Vagina (tissue), 2 donors: ENCODE measurements at places on chromosomes 3 and 15.

- H3K4me3 ChIP-seq: no peak overlapping the region
- no peaks in the 10 kb centered on the region for H3K36me3 ChIP-seq
- no peak overlapping the region for H3K27ac ChIP-seq
- H3K4me1 ChIP-seq: no peaks in the 10 kb centered on the region
- no peaks in the 10 kb centered on the region for H3K27me3 ChIP-seq
These were observed 166.8 kb upstream of the LRTM1 start for GRCh38 chr3:55094676-55095075.

DNA sequence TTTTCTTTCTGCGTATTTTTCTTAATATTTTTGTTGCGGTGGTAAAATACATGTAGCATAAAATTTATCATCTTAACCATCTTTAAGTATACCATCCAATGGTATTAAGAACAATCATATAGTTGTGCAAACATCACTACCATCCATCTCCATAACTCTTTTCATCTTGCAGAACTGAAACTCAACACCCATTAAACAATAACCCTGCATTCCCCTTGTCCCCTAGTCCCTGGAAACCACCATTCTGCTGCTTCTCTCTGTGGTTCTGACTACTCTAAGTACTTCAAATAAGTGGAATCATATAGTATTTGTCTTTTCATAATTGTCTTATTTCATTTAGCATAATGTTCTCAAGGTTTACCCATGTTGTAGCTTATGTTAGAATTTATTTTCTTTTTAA lies 67.3 kb upstream of the EOMES start:
- no peaks in the 10 kb centered on the region for H3K36me3 ChIP-seq
- no peak overlapping the region for H3K27ac ChIP-seq
- DNase-seq: no peak
- no peaks in the 10 kb centered on the region for H3K27me3 ChIP-seq
- H3K4me1 ChIP-seq: no peaks in the 10 kb centered on the region

- no peaks in the 10 kb centered on the region for H3K27me3 ChIP-seq
- DNase-seq: no peak
- H3K4me3 ChIP-seq: no peak overlapping the region
- H3K27ac ChIP-seq: no peak overlapping the region
- H3K4me1 ChIP-seq: peaks cover 34% of the 10 kb centered on the region
These were observed 57.2 kb downstream of the CBLB start for GRCh38 chr3:105811518-105812193.

DNA sequence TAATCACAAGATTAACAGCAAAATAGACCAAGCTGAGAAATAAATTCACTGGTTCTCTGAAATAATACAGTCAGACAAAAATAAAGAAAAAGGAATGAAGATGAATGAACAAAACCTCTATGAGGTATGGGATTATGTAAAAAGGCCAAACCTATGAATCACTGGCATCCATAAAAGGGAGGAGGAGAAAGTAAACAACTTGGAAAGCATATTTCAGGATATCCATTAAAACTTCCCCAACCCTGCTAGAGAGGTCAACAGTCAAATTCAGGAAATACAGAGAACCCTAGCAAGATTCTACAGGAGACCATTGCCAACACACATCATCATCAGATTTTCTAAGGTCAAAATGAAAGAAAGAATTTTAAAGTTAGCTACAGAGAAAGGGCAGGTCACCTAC lies 649.7 kb upstream of the CBLB start:
- no peak overlapping the region for H3K27ac ChIP-seq
- DNase-seq: no peak
- no peaks in the 10 kb centered on the region for H3K36me3 ChIP-seq
- H3K4me3 ChIP-seq: no peak overlapping the region

DNA sequence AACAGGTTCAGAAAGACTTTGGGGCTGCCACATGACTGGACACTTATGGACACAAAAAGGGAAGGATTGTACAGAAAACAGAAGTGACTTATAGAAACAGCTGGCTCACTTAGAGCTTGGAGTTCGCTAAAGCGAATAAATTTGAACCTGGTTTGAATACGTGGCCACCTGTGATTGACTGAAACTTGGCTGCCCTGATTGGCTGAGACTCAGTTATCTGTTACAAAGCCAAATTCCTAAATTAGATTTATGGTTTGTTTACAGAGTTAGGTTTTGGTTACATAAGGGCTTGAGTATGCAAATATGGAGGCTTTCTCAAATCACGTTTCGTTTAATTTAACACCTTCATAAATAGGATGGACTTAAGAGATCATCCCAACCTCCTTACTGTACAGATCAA lies 270.2 kb downstream of the THSD4 start:
- H3K4me3 ChIP-seq: no peak overlapping the region
- no peak for DNase-seq
- no peaks in the 10 kb centered on the region for H3K27me3 ChIP-seq
- no peak overlapping the region for H3K27ac ChIP-seq

DNA sequence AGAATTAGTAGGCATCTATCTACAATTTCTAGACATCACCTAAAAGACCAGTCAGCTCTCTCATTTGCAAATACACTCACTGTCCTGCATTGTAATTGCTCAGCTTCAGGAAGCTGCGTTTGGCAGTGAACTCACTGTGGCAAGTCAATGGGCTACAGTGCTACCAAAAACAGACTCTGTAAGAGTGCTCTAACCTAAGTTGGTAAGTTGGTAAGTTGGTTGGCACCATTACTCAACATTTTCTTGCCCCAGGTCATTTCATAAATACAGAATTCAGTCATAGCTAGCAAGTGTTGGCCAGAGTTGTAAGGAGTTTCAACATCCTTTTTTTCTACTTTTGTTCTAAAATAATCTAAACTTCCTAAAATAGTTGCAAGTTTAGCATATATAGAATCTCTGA lies 466.3 kb downstream of the NAALADL2 start:
- H3K27ac ChIP-seq: no peak overlapping the region
- H3K36me3 ChIP-seq: no peaks in the 10 kb centered on the region
- H3K4me1 ChIP-seq: no peaks in the 10 kb centered on the region
- H3K4me3 ChIP-seq: no peak overlapping the region

DNA sequence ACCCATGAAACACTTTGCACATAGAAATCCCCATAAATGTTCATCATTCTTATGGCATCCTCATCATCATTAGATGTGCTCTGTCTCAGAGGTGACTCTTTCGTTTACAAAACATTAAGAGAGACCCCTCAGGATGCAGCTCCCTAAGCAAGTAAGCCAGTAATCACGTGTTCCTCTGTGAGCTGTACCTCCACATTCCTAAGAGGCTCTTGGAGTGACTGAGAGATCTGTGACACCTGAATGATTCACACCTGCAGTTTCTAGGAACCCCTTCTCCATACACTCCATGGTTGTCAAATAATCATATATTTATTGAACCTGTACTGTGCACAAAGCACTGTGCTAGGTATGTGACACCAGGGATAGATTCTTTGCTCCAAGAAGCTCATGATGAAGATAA lies 602.4 kb downstream of the UNC13C start:
- H3K4me3 ChIP-seq: no peak overlapping the region
- H3K27me3 ChIP-seq: no peaks in the 10 kb centered on the region
- DNase-seq: no peak

- no peaks in the 10 kb centered on the region for H3K36me3 ChIP-seq
- H3K4me3 ChIP-seq: no peak overlapping the region
- peak overlapping the region; percentile 64 for H3K27ac ChIP-seq
These were observed 124.2 kb downstream of the EEFSEC start for GRCh38 chr3:128277378-128278069.

- H3K4me1 ChIP-seq: no peaks in the 10 kb centered on the region
- H3K4me3 ChIP-seq: peak overlapping the region; percentile 24
- H3K27me3 ChIP-seq: no peaks in the 10 kb centered on the region
- no peaks in the 10 kb centered on the region for H3K36me3 ChIP-seq
- H3K27ac ChIP-seq: peak overlapping the region; percentile 9
These were observed 1074.8 kb upstream of the ALCAM start for GRCh38 chr3:104291878-104292277.

DNA sequence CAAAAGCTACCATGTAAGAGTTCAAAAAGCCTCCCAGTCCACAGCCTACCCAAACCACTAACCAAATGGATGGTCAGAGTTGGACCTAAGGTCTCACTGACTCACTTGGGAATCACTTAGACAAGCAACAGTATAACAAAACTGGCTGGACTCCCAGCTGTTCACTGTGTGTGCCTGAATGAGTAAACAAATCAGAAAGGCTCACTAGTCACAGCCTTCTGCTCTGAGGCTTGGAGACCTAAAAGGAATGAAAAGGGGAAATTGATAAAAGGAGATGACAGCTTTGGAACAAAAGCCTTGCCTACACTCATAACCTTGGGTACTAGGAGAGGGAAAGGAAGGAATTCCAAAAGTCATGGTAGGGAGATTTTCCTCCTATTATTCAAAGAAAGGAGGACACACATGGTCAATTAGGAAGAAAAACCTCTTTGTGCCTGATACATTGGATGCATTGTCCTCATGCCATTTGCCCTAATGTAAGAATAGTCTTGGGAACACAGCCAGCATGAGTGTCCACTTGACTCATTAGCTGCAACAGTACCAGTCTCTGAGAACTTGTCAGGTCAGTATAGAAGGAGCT lies 92.3 kb downstream of the FRMD5 start:
- no peak overlapping the region for H3K27ac ChIP-seq
- no peaks in the 10 kb centered on the region for H3K27me3 ChIP-seq
- no peaks in the 10 kb centered on the region for H3K36me3 ChIP-seq
- H3K4me3 ChIP-seq: no peak overlapping the region
- H3K4me1 ChIP-seq: no peaks in the 10 kb centered on the region
- no peak for DNase-seq

- no peaks in the 10 kb centered on the region for H3K36me3 ChIP-seq
- no peaks in the 10 kb centered on the region for H3K4me1 ChIP-seq
- no peak for DNase-seq
- no peak overlapping the region for H3K27ac ChIP-seq
These were observed 145.9 kb downstream of the OR4M2 start for GRCh38 chr15:22226034-22226790.

- H3K4me3 ChIP-seq: no peak overlapping the region
- DNase-seq: no peak
- H3K36me3 ChIP-seq: no peaks in the 10 kb centered on the region
- no peaks in the 10 kb centered on the region for H3K27me3 ChIP-seq
- no peaks in the 10 kb centered on the region for H3K4me1 ChIP-seq
These were observed 206.3 kb upstream of the TP63 start for GRCh38 chr3:189424922-189425321.

GRCh38 chr3:38131621-38132369 lies 5.1 kb downstream of the ACAA1 start:
- no peak for DNase-seq
- no peak overlapping the region for H3K27ac ChIP-seq
- no peaks in the 10 kb centered on the region for H3K36me3 ChIP-seq
- H3K27me3 ChIP-seq: no peaks in the 10 kb centered on the region
- H3K4me1 ChIP-seq: peaks cover 34% of the 10 kb centered on the region

DNA sequence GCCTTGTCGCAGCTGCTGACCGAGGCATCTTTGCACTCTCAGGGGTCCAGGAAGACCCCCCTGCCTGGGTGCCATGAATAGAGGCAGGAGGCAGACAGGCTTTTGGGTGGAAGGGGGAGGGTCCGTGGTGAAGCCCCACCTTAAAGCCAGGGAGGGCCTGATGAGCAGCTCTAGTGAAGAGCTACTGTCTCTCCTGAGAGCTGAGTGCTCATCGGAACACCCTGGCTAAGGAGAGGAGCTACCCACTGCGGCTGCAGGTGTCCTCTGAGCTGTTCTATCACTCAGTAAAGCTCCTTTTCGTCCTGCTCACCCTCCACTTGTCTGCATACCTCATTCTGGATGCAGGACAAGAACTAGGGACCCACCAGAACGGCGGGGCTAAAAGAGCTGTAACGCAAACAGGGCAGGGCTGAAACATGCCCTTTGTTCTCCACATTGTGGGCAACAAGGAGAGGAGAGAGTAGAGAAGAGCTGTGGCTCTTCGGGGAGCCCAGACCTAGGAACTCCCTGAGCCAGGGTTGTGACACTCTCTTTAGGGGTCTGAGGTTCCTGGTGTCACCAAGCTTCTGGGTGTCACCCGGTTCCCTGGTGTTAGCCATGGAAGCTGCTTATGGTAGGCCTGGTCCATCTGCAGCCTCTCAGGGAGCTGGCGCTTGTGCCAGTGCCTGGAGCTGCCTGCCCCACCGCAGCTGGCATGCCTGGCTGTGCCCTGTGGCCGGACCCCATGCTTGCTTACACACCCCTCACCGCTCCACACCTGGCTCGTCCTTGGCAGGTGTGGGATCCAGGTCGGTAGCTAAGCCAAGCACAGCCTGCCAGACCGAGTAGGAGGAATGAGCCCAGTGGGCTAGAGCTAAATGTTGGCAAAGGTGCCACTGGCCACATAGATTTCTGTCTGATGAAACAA lies 26.2 kb upstream of the TFG start:
- H3K27ac ChIP-seq: no peak overlapping the region
- no peaks in the 10 kb centered on the region for H3K36me3 ChIP-seq
- H3K4me1 ChIP-seq: no peaks in the 10 kb centered on the region
- no peaks in the 10 kb centered on the region for H3K27me3 ChIP-seq
- no peak for DNase-seq
- H3K4me3 ChIP-seq: no peak overlapping the region

DNA sequence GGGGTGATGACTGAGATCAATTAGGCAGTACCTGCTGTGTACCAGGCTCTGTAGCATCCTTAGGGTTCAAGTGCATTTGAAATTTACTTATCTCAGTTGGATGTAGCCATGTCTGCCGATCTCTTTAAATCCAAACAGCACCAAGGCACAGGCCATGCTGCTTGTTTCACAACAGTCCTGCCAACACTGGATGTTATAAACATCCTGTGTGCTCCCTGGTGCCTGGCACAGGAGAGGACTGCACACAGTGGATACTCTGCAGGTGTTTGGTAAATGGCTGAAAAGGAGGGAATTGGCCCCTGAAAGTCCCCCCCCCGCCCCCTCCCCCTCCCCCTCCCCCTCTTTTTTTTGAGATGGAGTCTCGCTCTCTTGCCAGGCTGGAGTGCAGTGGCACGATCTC lies 27.0 kb downstream of the CTSH start:
- no peak for DNase-seq
- no peak overlapping the region for H3K4me3 ChIP-seq

GRCh38 chr3:188232656-188233055 lies 78.7 kb downstream of the LPP start:
- no peak for DNase-seq
- H3K27ac ChIP-seq: no peak overlapping the region
- no peaks in the 10 kb centered on the region for H3K36me3 ChIP-seq
- H3K4me1 ChIP-seq: peaks cover 4% of the 10 kb centered on the region
